ENCODE measurements at places on chromosomes 3 and 15.

DNA sequence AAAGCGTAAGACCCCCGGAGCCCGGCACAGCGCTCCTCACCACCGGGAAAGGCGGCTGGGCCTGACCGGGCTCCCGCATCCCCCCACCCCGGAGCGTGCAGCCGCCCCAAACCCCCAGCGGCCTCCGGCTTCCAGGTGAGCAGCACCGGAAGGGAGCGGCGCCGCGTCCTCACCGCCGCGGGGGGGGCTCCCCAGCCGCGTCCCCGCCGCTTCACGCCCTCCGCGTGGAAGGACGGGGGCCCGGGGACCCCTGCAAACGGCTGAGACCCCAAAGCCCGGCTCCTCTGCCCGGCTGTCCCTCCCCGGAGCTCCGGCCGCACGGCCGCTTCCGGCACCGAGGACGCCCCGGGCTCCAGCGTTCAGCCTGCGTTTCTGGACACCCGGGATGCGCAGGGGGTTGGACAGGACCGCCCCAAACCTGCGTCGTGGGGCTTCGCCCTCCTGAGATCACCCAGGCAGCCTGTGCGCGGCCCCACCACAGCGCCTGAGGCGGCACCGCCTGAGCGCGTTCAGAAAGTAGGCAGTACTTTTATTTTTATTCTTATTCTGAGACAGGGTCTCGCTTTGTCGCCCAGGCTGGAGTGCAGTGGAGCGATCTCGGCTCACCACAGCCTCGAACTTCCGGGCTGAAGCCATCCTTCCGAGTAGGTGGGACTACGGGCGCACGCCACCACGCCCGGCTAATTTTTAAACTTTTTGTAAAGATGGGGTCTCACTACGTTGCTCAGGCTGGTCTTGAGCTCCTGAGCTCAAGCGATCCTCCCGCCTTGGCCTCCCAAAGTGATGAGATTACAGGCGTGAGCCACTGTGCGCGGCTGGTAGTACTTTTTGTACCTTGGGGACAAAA is 51.6 kb upstream of the BLM start:
- DNase-seq, result peak; percentile 81

GRCh38 chr3:69379661-69380060 is 6.2 kb downstream of the FRMD4B start:
- no peak for DNase-seq

DNA sequence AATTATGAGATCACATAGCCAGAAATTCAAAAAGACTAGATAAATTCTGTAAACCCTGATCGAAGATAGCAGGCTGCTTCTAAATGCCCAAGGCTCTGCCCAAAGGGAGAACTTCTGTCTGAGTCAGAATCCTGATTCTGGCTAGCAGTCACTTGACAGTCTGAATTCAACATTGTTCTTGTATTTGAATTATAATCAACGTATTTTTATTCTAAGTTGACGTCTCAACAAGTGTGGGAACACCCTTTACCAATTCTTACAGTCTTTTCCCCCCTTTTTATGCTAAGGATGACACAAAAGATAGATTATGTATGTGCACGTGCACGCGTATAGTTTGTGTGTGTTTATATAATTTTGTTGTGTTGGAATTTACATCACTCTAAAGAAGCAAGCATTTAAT is 552.8 kb downstream of the NAALADL2 start:
- no peak for DNase-seq

GRCh38 chr3:30779686-30780287 is 114.7 kb downstream of the GADL1 start:
- DNase-seq, result peak; percentile 19

GRCh38 chr3:23174426-23175039 is 28.6 kb upstream of the UBE2E2 start:
- DNase-seq, result no peak

DNA sequence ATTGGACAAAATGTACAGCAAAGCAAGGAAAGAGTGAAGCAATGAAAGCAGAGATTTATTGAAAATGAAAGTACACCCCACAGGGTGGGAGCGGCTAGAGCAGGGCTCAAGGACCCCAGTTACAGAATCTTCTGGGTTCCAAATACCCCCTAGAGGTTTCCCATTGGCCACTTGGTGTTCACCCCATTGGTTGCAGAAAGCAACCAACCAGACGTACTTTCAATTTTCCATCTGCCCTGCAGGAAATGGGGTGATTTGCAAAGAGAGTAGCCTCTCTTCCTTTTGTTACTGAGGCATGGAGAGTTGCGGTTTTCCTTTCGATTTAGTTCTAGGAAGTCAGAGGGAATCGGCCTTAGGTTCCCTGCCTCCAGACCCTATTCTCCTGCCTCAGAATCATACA is 2.4 kb downstream of the PML start:
- DNase-seq, result peak; percentile 48

DNA sequence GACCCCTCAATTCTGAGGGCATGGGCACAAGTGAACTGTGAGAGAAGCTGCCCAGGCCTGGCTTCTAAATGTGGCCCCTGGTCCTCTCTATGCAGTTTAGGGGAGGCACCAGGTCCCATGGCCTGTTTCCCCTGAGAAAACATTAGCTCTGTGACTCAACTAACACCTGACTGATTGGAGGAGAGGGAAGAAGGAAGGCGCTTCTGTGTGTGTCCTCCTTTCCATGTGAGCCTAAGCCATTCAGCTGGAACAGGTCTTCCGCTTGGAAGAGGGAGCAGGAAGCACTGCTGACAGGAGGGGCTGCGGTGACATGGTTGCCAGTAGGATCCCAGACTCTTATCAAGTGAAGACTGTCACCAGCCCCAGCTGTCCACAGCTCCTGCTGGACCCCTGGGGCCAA is 79.5 kb downstream of the MYLK start:
- no peak for DNase-seq

DNA sequence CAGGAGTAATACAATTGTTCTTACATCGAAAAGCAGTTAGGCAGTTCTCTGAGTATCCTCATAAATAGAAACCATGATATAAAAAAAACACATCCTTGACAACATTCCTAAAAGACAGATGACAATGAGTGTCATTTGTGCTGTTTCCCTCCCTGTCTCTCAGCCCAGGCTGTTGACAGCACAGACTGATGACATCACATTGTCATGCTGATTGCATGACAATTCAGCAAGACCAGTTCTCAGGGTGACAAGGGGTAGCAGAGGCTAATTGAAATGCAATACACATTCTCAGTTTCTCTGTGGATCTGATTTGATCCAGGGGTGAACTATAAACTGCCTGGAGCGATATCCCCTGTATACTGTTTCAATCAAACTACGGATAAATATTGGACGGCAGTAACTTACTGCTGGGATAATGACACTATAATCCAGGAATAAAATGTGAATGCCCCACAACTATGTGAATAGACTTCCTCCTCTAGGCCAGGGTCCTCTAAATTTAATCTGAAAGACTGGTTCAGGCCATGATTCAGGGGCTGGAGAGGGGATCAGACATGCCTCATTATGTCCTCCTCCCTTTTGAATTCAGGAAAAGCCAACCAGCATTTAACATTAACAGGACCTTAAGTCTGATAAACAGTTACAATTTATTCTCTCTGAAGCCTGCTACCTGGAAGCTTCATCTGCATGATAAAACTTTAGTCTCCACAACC is 16.7 kb upstream of the EIF1B start:
- DNase-seq, result no peak

Data from GM20000 (cell line).